ENCODE measurements at places on chromosomes 12 and 14.

DNA sequence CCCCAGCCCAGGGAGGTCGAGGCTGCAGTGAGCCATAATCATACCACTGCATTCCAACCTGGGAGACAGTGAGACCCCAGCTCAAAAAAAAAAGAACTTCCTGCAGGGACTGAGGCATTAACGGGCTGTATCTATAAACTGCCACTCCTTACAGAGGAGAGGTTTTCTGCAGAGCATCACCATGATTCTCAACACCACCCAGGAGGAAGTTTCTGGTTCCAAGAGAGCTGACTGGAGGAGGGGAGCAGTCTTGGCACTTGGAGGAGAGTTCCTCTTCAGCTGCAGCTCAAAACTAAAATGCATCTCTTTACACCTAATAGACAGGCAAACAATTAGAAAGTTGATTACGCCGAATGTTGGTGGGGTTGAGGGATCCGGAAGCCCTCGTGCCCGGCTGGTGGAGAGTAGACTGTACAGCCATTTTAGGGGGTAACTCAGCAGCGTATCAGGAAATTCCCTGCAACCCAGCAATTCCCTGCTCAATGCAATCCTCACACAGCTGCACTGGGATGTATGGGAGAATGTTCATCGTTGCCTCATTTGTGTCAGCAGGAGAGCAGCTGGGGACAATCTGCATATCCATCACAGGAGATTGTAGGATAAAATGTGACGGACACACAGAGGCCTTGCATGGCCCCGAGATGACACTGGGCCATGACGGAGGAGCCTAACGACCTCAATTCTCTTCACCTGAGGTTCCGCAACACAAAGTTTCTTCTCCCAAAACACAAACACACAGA, 36.6 kb downstream of the ACTN1 start:
- DNase-seq = no peak

DNA sequence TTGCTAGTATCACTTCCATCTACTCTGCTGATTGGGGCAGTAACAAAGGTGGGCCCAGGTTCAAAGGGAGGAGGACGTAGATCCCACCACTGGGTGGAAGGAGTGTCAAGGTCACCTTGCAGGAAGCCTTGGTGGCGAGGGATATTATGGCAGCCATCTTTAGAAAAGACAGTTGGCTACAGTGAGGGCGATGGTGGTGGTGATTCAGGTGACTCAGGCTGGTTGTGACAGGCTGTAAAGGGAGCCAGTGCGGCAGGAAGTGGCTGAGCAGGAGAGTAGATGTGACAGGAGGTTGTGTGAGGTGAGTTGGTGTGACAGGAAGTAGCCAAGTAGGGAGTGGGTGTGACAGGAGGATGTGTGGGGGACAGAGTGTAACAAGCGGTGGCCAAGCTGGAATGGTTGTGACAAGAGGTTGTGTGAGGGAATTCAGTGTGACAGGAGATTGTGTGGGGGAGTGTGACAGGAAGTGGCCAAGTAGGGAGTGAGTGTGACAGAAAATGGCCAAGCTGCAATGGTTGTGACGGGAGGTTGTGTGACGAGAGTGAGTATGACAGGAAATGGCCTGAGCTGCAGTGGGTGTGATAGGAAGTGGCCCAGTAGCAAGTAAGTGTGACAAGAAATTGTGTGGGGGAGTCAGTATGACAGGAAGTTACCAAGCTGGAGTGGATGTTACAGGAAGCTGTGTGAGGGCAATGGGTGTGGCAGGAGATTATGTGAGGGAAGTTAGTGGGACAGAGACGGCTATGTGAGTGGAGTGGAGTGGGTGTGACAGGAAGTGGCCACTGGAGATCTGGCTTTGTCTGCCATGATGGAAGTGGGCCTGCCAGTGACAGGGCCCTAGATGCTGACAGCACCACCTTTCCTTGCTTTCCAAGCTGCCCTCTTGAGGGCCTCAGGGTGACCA, 136.5 kb upstream of the MYL2 start:
- DNase-seq = peak; percentile 55

DNA sequence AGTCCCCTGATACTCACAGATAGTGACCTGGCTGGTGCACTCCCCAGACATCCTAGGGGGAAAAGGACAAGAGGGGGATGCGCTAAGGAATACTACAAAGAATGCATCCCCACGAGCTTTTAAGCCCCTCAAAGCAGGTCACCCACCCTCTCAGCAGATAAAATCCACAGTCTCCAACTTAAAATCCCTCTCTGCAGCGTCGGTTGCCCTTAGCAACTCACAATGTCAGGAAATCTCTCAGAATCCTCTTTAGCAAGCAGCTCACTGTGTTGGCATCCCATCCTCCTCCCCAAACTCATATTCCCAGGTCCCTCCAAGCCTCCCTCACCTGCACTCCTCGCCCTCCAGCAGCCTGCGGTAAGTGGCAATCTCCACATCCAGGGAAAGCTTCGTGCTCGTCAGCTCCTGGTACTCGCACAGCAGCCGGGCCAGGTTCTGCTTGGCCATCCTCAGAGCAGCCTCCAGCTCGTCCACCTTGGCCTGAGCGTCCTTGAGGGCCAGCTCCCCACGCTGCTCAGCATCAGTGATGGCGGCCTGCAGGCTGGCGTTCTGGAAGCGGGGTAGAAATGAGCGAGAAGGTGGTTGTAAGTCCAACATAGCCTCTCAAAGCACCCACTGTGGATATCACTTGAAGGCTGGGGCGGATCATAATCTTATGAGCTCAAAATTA, 5.5 kb upstream of the KRT79 start:
- DNase-seq = no peak

GRCh38 chr12:56836800-56837663, 73.9 kb downstream of the HSD17B6 start:
- DNase-seq = peak; percentile 6

- no peak for DNase-seq
Measured at GRCh38 chr14:55749201-55749812, 169.3 kb downstream of the KTN1 start.

- no peak for DNase-seq
Measured at GRCh38 chr12:72723732-72724131, 451.6 kb downstream of the TRHDE start.

GRCh38 chr12:131608740-131609690, 101.9 kb upstream of the SFSWAP start:
- peak; percentile 9 for DNase-seq

GRCh38 chr12:92411687-92412086, 266.0 kb upstream of the BTG1 start:
- DNase-seq = no peak

DNA sequence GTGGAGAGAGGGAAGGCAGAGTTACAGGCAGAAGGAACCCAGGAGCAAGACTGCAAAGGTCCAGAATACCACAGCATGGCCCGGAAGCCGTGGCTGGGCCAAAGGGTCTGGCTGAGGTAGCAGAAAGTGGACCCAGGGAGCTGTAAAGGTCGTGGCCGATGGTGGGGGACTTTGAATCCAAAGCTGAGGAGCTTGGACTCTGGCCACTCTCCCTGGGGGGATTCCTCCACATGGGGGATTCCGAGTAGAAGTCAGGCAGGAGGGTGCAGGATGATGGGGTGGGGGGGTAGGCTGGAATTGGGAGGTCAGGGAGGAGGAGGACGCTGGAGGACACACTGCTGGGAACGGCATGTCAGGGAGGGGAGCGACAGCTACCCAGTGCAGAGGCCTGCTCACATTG, 125.2 kb downstream of the GCH1 start:
- DNase-seq = no peak

DNA sequence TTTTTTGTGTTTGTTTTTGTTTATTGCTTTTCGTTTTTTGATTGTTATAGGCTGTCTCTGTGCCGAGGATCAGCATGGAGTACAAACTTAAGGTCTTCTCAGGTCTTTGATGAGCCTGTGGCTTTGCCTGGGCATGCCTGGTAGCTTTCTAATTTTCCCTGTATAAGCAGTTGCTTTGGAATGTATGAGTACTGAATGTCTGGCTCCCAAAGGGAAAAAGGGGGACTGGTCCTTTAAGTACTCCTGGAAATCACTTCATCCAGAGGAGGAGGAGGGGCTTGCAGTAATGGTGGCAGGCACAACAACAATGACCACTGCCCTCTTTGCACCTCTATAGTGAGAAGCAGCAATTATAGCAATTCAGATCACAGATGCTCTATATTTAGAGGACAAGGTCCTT, 67.6 kb upstream of the TTC7B start:
- no peak for DNase-seq

DNA sequence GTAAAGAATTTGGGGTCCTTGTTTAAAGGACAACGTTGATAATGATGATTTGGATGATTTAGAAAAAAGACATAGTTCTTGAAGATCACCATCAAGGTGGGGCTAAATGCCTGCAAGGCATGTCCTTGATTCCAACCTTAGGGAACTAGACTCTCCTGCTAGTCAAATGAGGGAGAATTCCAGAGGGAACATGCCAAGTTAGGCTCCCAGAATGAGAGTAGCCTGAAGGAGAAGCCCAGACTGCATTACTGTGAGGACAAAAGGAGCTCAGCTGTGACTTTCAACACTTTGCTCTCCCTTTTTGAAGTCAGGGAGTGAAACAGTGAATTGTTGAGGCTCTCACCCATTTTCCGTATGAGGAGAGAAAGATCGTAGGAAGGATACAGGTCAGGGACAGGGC, 95.2 kb upstream of the TBX3 start:
- DNase-seq = no peak

DNA sequence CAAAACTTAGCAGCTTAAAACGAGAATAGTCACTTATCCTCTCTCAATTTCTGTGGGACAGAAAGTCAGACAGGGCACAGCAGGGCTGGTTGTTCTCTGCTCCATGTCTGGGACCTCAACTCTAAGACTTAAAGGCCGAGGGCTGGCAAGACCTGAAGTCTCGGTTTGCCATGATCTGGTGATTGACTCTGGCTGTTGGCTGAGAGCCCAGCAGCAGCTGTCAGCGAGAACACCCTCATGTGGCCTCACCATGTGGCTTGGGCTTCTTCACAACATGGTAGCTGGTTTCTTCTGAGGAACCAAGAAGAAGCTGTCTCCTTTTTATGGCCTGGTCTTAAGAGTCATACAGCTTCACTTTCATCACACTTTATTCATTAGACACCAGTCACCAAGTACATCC, 1.7 kb upstream of the VASH1 start:
- DNase-seq = no peak

GRCh38 chr14:85079842-85080730, 449.9 kb upstream of the FLRT2 start:
- no peak for DNase-seq

GRCh38 chr14:23351681-23352505, 794 bp downstream of the SLC22A17 start:
- no peak for DNase-seq

DNA sequence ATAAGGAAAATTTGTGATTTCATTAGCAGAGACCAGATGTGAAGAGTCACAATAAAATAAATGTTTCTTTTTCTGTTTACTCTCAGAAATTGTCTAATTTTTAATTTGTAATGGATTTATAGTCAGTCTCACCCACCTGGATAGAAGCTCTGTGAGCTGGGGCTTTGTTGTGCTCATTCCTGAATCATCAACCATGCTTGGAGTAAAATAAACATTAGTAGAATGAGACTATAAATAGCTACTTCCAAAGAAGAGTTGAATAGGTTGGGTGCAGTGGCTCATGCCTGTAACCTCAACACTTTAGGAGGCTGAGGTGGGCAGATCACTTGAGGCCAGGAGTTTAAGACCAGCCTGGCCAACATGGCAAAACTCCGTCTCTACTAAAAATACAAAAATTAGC, 185.3 kb upstream of the FBXO33 start:
- no peak for DNase-seq

DNA sequence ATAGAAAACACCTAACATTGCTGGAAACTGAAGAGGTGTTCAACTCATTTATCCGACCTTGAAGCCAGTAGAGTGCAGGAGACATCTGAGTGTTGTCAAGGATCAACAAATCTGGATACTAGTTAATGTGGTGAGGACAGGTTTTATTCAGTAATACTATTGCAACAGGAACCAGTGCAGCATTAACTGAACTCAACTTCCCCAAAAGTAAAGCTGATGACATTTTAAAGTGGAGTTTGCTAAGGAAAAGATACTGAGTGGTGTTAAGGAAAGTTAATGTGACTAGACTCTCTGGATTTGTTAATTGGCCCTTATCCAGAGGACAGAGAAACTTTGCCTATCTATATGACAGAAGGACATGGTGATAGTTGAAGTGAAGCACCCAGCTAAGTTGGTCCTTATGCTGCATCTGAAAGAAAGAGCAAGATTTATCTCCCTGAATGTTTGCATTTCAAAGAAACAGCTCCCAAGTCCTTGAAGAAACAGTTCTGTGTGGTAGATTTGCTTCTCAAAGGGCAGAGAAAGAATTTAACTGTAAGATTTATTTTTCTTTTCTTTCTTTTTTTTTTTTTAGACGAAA, 1.2 kb upstream of the CLEC7A start:
- no peak for DNase-seq

DNA sequence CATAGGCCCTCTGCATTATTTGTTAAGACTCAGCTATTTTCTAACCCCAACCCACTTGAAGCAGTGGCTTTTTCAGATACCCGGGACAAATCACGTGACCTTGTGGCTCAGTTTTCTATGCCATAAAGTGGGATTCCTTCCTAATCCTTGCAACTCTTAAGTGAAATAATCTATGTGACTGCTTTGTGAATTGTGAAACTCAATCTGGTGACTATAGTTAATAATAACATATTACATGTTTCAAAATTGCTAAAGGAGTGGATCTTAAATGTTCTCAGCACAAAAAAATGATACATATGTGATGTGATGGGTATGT, 17.3 kb downstream of the EML1 start:
- no peak for DNase-seq

DNA sequence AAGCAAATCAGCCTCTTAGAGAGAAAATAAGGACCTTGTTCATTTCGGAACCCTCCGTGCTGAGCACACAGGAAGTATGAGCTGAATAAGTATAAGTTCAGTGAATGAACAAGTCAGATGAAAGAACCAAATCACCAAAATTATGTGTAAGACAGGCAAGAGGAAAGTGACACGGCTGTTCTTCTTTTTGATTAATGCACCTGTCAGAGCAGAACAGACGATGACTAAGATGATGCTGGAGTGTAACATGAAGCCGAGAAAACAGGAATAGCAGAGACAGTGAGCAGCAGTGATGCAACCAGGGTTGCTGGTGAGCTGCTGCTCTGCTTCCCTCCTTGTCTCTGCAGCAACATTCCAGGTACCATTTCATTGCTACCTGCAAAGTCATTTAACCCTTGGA, 861.1 kb downstream of the GALC start:
- no peak for DNase-seq

DNA sequence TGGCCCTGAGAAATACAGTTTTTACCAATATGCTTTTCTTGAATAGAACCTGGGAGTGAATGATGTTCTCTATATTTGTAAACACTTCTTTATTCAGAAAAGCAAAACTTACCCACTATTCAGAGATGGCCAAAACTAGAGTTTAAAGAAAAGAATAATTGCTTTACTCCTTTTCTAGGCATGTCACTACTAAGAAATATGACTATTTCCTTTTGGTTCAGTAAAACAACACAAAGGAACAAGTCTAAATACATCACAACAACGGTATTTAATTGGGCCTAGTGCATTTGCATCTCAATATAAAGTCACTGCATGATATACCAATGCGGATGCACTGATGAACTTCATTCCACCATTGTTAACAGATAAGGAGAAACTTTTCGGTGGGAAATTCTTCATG, 207.5 kb downstream of the FOXN3 start:
- no peak for DNase-seq

GRCh38 chr12:24815114-24815423, 133.8 kb downstream of the BCAT1 start:
- no peak for DNase-seq

- no peak for DNase-seq
Measured at GRCh38 chr12:27226407-27226929, 17.6 kb upstream of the STK38L start.

GRCh38 chr12:87338681-87339080, 690.5 kb downstream of the C12orf50 start:
- DNase-seq = no peak

Data from activated CD8-positive, alpha-beta memory T cell treated with anti-CD3 and anti-CD28 coated beads for 4 hours (primary cell).